ENCODE measurements at places on chromosomes 5 and 9.

GRCh38 chr9:116491219-116491618, 195.9 kb upstream of the TRIM32 start:
- no peak for DNase-seq

DNA sequence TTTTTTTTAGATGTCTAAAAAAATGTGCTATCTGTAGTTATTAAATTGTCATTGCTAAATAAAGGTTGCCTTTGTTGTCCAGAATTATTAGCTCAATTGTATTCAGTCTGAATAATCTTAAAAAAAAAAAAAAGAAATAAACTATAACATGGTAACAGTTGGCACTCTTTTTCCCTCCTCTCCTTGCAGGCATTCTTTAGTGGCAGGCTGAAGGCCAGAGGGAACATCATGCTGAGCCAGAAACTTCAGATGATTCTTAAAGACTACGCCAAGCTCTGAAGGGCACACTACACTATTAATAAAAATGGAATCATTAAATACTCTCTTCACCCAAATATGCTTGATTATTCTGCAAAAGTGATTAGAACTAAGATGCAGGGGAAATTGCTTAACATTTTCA, 87.6 kb upstream of the FAM170A start:
- DNase-seq: no peak

GRCh38 chr5:97365918-97366317, 182.9 kb upstream of the RIOK2 start:
- DNase-seq: no peak

- DNase-seq: no peak
Observed at GRCh38 chr9:33257276-33257675, 7.2 kb downstream of the BAG1 start.

DNA sequence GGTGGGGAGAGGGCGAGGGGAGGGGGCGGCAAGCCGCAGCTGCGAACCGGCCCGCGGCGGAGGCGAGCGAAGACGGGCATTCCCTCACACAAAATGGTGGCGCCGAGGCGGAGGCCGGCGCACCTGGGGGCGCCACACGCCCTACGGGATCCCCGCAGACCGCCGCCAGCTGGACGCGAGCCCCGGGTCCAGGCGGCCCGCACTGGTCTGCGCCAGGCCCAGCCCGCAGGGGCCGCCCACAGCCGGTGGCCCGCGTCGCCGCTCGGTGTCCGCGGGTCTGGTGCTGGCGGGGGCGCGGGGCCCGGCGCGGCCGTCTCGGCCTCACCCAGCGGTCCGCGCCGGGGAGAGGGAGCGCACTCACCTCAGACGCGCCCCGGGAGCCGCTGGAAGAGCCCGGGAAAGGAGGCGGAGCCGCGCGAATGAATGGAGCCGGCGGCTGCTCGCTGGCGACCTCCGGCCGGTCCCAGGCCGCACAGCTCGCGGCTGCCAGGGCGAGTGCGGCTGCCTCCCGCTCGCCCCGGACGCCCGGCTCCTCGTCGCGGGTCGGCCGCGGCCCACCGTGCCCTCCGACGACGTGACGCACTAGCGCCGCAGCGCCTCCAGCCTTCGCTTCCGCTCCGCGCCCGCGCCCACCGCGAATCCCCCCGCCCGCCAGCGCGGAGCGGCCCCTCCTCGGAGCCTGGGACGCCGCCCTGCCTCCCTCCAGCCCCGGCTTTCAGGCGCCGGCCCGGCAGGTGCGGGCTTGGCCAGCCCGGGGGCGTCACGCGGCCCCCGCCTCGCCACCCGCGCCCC, at the start of gene FAM169A:
Gene FAM169A (minus strand): TSS at position 584 of the 792 bp plus-strand sequence. CDS start 24,711 bp downstream, outside the sequence.
- DNase-seq: no peak

DNA sequence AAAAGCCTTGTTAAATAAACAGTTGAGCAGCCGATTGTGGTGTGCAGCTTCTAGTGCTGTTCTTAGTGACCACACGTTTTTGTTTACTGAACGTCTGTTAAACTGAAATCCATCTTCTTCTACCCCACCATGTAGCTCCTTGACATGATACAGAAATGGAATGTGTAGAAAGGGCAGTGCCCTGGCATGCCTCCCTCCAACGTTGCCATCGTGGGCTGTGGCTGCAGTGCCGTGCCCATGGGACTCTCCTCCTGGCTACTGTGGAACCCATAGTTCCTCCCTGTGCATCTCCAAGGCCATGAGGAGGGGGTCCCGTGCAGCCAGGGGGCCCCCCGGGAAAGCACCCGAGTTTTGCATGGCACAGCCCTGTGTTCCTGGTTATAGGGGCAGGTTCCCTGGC, 23.3 kb upstream of the TGFBI start:
- no peak for DNase-seq

DNA sequence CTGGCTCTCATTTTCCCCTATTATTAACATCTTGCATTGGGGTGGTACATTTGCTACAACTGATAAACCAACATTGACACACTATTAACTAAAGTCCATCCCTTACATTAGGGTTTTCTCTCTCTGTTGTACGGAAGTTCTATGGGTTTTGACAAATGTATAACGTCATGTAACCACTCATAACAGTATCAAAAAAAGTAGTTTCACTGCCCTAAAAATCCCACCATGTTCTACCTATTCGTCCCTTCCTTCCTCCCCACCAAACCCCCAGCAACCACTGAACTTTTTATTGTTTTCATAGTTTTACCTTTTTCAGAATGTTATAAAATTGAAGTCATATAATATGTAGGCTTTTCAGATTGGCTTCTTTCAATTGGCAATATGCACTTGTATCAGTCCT, 40.1 kb downstream of the MLLT3 start:
- DNase-seq: no peak

- DNase-seq: no peak
Observed at GRCh38 chr5:55868846-55869245, 17.7 kb downstream of the IL31RA start.

DNA sequence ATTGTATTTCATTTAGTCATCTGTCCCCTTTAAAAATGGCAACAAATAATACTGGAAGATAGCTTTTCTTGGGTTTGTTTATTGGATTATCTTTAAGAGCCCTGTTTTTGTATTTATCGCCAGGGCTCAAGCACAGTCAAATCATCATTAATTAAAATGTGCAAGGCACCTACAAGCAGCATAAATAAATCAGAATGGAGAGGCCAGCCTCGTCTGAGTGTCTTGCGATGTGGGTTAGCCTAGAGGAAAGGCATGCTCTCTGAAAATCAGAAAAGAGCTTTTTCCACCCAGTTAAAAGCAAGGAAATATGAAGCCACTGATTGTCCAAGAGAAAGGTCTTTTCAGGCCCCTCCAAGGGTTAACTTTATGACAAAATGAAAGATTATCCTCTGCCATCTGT, 31.8 kb downstream of the ZFAND5 start:
- no peak for DNase-seq

DNA sequence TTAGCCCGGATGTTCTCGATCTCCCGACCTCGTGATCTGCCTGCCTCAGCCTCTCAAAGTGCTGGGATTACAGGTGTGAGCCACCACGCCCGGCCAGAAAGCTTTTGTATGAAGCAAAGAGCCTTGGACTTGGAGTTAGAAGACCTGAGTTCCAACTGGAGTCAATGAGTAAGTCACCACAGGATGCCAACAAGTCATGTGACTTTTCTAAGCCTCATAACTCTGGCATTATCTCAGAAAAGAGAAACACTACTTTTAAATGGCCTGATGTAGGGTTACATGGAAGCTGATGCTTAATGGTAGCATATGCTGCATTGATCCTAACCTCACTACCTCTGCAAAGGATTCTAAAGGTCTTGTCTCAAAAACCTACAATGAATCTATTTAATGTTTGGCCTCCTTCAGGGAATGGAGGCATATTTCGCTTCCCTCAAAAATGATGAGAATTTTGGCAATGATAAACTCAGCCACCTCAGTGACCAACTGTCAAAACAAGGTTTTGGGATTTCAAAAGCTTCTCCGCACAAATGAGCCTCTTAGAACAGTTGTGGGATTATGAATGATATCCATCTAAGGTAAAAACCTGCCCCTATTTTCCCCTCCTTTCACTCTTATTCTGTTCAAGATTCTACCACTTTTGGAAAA, 236.8 kb downstream of the ACTL7B start:
- no peak for DNase-seq

DNA sequence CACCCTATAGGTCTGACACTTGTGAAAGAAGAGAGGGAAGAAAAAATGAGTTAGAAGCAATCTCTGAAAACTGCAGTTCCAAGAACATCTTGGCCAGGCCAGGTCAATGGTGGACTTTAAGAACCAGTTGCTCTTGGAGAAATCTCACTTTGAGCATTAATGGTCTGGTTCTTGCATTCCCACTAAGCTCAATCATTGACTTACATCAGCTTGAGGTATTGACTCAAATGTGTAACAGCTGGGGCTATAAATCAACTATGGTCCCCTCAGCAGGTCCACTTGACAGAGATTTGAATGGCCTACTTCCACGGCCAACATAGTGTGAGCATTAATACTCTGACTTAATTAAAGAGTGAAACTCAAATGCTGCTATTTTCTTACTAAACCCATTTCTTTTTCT, 357.8 kb upstream of the RGMB start:
- no peak for DNase-seq

DNA sequence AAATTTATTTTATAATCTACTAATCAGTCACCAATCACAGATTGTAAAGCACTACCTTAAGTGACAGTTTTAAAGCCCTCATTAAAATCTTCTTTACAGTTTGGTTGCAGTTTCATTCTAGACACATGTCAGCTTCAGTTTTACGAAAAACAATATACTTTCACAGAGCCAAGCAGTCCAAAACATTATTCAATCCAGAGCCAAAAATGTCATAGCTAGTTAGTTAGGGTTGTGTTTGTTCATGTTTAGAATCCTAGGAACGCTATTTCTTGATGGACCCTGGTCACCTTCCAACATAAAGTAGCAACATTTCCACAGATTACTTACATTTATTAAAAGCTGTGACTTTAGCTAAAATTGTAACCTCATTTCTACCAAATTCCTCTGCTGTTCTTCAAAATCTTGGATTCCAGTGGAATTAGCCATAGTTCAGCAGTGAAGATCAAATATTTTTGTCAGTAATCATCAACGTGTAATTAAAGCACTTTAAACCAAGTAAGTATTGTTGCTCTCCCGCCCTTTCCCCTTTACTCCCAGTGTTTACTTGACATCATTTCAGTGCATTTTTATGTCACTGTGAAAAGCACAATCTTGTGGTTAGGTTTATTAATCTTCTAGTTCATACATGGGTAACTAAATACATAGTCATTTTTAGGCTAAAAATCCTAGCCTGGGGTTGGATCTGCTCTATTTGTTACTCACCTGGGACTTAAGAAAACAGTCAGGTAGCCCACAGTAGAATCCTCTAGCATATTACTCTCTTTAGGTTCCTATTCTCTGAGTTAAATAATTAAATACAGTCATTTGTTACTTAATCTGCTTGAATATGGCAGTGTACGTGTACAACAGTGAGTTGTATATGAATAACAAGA, 74.3 kb downstream of the NIPBL start:
- DNase-seq: no peak

DNA sequence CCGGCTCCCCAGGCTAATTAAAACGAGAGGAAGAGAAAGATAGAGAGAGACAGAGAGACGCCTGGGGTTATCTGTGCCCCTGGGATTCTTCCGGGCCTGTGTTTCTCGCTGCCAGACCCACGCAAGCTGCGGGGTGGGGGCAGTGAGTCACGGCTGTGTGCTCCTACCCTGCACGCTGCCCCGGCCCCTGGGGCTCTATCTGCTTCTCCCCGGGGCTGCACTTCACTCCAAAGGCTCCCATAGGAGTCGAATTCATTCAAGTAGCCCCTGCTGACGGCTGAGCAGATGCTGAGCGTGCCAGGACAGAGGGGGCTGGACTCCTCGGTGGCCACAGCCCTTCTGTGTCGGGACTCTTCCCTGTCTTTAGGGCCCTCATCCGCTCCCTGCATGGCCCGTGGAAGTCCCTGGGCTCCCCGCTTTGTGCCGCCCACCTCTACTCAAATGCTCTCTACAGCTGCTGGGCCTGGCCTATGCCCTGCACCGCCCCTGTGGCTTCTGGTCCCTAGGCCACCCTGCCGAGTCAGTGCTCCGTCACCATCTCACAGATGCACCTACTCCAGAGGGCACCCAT, 22.8 kb downstream of the SARDH start:
- no peak for DNase-seq

DNA sequence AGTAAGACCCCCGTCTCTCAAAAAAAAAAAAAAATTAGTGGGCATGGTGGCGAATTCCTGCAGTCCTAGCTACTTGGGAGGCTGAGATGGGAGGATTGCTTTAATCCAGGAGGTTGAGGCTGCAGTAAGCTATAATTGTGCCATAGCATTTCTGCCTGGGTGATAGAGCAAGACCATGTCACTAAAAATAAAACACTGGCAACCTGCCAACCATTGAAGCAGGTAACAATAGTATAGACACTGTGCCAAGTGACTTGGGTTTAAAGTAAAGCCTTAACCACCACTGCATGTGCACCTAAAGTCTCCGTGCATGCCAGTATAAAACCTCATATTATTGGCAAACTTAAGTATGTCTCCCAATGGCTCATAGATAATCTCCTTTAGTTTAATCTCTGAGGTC, 3.4 kb upstream of the APBA1 start:
- no peak for DNase-seq

- DNase-seq: no peak
Observed at GRCh38 chr5:170095646-170096045, 10.1 kb upstream of the FOXI1 start.

DNA sequence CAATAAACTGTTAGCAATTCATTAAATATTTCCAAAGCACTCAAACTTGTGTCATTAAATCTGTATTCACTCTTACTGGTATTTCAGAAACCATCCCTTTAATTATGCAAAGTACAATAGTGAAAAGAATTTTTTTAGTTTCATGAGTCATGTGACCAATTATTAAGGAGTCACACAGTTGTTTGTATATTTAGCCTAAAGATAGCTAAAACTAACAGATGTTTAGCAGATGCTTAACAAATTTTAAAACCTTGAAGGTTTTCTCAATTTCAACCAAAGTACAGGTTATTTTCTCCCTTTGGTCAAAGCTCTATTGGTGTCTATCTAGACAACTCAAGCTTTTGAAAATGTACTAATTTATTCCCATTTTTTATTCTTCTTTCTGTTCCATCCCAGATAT, 44.1 kb downstream of the PJA2 start:
- no peak for DNase-seq

Measured in DMS153 (cell line).